ENCODE measurements at places on chromosomes 12 and 14.

DNA sequence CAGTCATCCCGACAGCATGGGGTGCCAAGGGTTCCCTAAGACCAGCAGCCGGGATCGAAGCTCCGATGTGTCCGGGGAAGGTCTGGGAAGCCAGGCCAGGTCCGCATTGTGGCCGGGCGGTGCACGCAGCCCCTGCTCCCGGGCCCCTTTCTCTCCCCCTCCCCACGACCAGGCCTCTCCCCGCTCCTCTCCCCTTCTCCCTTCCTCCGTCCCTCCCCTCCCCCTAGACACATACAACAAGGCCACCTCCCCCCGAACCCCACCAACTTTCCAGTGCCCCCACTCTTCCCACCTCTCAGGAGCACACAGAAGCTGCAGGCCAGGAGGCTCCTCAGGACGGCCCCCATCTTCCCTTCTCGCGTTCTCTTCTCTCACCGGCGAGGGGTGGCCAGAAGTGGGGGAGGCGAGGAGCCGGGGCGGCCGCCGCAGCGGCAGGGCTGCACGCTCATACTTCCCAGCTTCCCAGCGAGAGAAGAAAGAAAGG is 413 bp downstream of the LRP6 start:
- no peak for DNase-seq

- no peak for DNase-seq
Measured at GRCh38 chr14:96091941-96092411, 52.8 kb downstream of the C14orf132 start.

DNA sequence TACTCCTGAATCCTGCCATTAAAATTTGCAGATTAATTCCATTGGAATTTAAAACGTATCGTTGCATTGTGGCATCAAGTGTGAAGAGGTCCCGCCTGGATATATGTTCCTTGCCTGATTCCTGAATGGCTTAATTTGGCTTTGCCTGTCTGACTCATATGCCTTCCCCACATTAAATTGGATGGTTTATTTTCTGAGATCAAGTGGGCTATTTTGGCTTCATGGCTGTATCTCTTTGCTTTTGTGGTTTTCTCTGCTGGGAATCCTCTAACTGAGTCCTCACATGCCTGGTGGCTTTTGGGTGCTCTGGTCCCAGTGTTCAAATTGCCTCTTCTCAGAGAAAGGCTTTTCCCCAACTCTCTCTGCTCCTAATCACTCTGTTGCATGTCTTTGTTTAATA is 127.9 kb upstream of the DYRK2 start:
- no peak for DNase-seq

DNA sequence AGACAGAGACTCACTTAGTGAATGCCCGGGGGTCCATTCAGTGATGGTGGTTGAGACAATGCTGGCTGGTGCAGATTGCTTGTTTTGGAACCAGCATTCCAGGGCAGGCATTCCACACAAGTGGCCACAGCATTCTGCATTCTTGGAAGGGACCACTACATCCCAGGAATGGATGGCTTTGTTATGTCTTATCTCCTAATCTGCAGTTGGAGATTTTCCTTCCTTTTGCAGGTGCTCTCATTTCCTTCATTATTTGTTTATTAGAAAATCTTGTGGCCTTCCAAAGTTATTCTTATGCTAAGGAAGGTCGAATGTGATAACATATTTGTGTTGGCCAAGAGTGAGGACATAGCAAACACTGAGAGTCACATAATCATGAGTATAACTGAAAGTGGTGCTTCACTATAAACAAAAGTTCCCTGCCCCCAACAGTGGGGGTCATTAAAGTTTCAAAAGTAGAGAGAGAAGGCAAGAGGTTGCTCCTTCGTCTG is 66.0 kb downstream of the BMP4 start:
- DNase-seq, result no peak

GRCh38 chr12:116863275-116863767 is 17.9 kb downstream of the HRK start:
- DNase-seq, result no peak

GRCh38 chr14:38256533-38256840 is 594 bp upstream of the CLEC14A start:
- no peak for DNase-seq

DNA sequence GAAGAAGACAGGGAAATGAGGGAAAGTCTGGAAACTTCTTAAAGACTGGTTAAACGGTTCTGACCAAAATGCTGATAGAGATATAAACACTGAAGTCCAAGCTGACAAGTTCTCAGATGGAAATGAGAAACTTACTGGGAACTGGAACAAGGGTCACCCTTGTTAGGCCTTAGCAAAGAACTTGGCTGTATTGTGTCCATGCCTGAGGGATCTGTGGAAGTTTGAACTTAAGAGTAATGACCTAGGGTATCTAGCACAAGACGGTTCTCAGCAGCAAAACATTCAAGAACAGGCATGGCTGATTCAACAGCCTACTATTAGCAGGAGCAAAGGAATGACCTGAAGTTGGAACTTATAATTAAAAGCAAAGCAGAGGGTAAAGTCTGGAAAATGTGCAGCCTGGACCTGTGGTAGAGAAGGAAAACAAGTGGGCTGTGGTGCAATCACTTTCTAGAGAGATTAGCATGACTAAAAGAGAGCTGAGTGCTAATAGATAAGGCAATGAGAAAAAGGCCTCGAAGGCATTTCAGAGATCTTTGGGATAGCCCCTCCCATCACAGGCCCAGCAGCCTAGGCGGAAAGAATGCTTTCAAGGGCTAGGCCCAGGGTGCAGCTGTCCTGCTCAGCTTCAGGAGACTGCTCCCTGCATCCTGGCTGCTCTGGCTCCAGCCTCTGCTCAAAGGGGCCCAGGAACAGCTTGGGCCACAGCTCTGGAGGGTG is 60.3 kb downstream of the ATP2B1 start:
- DNase-seq, result no peak

GRCh38 chr12:2264651-2265232 is 212.0 kb downstream of the CACNA1C start:
- no peak for DNase-seq

- DNase-seq, result no peak
Measured at GRCh38 chr14:64952598-64953309, 10.2 kb upstream of the GPX2 start.

- no peak for DNase-seq
Measured at GRCh38 chr14:53840444-53840843, 116.2 kb downstream of the BMP4 start.

DNA sequence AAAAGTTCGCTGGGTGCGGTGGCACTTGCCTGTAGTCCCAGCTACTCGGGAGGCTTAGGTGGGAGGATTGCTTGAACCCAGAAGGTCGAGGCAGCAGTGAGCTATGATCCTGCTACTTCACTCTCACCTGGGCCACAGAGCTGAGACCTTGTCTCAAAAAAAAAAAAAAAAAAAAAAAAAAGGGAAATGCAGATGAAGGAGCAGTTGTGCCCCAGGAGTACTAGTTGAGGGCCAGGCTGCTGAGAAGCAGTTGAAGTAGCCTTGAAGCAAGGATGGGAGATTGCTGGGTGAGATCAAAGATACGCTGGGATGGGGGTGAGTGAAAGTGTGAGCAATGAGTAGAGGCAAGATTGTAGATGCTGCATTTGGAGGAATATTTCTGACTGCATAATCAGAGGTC is 93.4 kb upstream of the DNM1L start:
- no peak for DNase-seq

- no peak for DNase-seq
Measured at GRCh38 chr14:52265253-52265652, 2.2 kb upstream of the PTGDR start.

DNA sequence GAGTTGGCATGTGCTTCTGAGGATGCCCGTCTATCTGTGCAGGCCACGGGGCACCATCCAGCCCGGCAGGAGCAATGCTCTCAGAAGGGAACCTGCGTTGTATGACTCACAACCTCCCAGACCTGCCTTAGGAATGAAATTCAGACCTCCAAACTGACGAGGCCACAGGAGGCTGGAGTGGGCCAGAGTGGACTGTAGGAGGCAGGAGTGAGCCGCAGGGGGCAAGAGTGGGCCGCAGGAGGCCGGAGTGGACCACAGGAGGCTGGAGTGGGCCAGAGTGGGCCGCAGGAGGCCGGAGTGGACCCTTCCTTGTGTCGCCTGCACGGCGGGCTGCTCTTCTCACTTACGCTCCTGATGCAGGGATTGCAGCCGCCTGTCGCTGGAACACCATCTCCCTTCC is 11.1 kb upstream of the FBRSL1 start:
- DNase-seq, result no peak

DNA sequence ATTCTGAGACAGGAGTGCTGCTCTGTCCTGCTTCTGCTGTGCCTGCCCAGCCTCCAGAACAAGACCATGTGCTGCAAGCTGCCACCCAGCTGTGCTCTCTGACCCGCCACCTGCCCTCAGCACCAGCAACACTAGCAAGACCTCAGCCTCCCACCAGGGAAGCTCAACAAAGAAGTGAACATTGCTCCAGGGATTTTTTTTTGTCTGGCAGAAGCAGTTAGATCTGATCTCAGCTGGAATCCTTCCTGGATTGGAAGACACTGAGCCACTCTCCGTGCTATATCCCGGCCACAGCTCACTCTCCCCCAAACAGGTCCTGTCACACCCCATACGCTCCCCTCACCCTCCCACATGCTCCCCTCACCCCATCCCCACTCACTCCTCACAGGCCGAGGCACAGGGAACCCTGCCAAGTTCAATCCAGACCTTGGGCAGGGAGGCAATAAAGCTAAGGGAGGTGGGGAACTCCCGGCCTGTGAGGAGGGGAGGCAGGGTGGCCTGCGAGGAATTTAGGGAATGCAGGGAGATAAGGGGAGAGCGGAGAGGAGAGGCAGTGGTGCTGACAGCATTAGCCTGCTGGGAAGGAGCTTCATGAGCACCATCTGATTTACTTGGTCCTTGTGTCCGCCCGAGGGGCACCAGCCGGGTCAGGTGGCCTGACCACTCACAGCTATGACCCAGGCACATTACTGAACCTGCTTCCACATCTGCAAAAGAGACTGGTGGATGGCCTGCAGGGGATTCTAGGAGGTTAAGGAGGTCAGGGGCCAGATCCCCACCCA is 29.7 kb downstream of the CCDC85C start:
- no peak for DNase-seq

- DNase-seq, result no peak
Measured at GRCh38 chr14:91750634-91751198, 18.8 kb upstream of the CATSPERB start.

DNA sequence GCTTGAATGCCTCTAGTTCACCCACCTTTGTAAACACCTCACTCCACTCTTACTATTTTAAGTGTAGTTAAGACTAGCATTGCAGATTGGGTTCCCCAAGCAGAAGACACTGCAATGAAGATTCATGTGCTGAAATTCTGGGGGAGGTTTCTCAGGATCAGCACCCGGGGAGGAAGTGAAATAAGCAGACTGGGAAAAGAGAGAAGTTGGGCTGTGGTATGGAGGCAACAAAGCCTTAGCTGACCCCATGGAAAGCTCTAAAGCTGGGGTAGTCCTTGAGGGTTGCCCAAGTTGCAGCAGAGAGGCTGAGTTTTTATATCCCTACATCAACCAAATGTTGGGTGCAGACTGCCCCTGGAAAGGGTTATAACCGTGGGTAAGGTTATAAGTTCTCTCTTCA is 23.9 kb upstream of the IGF1 start:
- no peak for DNase-seq

DNA sequence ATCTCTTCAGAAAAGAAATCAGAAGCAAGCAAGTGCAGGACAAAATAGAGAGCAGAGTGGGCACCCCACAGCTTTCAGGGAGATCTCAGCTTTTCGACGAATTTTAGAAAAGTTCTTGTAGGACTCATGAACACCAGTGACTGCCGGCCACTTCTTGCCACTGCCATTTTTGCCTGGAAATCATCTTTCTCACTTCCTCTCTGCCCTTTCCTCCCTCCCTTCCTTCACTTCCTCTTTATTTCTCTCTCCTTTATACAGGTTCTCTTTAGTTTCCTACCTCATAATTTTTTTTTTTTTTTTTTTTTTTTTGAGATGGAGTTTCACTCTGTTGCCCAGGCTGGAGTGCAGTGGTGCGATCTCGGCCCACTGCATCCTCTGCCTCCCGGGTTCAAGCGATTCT is 185.6 kb downstream of the APAF1 start:
- DNase-seq, result no peak

- DNase-seq, result no peak
Measured at GRCh38 chr12:105214148-105214547, 21.8 kb downstream of the APPL2 start.

DNA sequence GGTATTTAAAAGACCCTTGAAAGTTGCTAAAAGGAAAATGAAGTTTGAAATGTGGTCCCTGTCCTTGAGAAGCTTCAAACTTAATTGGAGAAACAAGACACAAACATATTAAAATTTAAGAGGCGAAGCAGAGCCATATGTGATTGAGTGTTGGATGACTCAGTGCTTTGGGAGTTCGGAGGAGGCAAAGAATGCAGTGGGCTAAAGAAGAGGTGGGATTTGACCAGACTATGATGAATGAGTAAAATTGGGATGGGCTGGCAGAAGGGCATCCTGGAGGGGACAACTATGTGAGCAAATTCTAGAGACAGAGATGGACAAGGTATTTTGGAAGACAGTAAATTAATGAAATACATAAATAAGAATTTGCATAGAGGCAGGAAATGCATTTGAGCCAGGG is 358.6 kb downstream of the EGLN3 start:
- DNase-seq, result no peak

DNA sequence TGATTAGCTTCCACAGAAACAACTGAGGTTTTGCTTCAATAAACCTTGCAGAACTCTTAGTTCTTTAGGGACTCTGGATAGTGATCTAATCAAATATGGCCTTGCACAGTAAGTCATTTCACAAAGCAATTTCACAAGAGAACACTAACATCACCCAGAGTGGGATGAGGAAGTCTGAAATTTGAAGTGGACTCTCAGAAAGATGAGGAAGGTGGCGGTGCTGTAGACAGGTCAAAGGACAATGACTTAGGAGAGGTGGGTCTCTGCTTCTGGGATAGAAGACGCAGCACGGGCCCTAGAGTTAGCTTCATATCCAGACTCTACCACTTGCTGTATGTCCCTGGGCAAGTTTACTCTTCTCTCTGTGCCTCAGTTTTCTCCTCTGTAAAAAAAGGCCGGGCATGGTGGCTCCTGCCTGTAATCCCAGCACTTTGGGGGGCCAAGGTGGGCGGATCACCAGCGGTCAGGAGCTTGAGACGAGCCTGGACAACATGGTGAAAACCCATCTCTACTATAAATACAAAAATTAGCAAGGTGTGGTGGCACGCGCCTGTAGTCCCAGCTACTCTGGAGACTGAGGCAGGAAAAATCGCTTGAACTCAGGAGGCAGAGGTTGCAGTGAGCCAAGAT is 18.9 kb downstream of the FOS start:
- DNase-seq, result no peak

- no peak for DNase-seq
Measured at GRCh38 chr14:55399852-55400251, 11.8 kb downstream of the ATG14 start.

DNA sequence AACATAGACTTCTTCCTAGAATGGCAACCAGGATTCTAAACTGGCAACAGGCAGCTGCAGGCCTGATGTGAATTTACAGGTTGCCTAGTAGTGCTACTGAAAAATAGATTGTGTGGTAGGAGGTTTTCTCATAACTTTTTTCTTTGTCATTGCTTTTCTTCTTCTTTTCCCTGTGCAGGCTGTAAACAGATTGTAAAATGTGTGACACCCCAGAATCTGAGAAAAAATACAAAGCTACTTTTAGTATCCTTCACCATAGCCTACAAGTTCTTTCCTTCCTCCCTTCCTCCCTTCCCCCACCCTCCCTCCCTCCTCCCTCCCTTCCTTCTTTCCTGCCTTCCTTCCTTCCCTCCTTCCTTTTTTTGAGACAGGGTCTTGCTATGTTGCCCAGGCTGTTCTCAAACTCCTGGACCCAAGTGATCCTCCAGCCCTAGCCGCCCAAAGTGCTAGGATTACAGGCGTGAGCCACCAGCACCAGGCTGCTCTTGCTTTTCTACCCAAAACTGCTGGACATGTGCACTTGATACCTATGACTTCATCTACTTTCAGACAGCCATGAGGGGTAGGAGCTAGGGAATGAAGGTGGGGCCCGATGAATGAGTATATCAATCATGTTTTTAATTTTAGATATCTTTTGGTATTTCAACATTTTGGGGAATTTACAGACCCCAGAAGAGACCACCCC is 114.2 kb upstream of the EEA1 start:
- no peak for DNase-seq

Data from stimulated activated CD8-positive, alpha-beta memory T cell treated with anti-CD3 and anti-CD28 coated beads, Interleukin-15, amount 100 ng/mL, for 1 hour (primary cell).